ENCODE measurements at places on chromosomes 12 and 14. TPM values are rescaled to one million over a fixed set of nuclear protein-coding genes. Genes with fewer than 3 reads are reported as not detected.

DNA sequence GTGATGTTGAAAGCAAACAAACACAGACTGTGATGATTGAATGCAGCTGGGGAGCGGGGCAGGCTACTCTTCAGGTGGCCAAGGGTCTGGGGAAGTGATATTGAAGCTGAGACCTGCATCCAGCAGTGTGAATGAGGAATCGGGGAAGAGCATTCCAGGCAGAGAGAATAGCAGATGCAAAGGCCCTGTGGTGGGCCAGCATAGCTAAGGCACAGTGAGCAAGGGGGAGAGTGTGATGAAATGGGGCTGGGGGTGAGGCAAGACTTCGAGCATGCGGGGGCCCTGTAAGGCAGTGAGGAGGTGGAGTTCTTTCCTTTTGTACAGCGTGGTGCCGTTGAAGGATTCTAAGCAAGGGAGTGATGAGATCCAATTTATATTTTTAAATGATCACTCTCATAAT, 77.4 kb downstream of the KCNK13 start:
- no peak overlapping the region for H3K27ac ChIP-seq
- H3K27me3 ChIP-seq, result no peaks in the 10 kb centered on the region
- H3K4me3 ChIP-seq, result no peak overlapping the region

DNA sequence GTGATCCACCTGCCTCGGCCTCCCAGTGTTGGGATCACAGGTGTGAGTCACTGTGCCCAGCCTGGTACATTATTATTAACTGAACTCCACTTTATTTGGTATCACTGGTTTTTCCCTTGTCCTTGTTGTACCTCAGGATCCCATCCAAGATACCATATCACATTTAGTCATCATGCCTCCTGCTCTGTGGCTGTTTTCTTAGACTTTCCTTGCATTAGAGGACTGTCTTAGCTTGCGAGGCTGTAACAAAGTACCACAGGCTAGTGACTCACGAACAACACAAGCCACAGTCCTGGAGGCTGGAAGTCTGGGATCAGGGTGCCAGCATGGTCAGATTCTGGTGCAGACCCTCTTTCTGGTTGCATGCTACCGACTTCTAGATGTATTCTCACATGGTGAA, 12.2 kb downstream of the KLC1 start:
- H3K27ac ChIP-seq, result no peak overlapping the region
- H3K4me1 ChIP-seq, result peaks cover 8% of the 10 kb centered on the region
- no peaks in the 10 kb centered on the region for H3K27me3 ChIP-seq
- no peaks in the 10 kb centered on the region for H3K36me3 ChIP-seq
- no peak overlapping the region for H3K4me3 ChIP-seq

DNA sequence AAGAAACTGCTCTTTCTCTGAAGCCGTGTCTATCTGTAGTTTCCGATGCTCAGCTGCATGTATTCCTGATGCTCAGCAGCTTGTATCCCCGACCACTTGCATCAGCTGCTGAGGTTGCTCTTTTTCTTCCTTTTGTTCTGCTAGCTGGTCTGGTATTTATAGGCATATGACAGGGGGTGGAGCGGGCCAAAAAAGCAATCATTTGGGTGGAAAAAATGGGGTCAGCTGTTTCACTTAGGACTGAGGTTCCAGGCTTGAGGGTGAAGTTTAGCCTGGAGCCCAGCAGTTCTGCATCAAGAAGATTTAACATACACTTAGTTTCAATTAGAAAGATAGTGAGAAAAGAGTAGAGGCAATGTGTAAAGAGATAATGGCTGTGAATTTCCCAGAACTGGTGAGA, 23.6 kb upstream of the AMN1 start:
- H3K27ac ChIP-seq, result peak overlapping the region; percentile 3
- no peaks in the 10 kb centered on the region for H3K36me3 ChIP-seq
- H3K4me3 ChIP-seq, result no peak overlapping the region
- no peaks in the 10 kb centered on the region for H3K27me3 ChIP-seq
- peaks cover 9% of the 10 kb centered on the region for H3K4me1 ChIP-seq

DNA sequence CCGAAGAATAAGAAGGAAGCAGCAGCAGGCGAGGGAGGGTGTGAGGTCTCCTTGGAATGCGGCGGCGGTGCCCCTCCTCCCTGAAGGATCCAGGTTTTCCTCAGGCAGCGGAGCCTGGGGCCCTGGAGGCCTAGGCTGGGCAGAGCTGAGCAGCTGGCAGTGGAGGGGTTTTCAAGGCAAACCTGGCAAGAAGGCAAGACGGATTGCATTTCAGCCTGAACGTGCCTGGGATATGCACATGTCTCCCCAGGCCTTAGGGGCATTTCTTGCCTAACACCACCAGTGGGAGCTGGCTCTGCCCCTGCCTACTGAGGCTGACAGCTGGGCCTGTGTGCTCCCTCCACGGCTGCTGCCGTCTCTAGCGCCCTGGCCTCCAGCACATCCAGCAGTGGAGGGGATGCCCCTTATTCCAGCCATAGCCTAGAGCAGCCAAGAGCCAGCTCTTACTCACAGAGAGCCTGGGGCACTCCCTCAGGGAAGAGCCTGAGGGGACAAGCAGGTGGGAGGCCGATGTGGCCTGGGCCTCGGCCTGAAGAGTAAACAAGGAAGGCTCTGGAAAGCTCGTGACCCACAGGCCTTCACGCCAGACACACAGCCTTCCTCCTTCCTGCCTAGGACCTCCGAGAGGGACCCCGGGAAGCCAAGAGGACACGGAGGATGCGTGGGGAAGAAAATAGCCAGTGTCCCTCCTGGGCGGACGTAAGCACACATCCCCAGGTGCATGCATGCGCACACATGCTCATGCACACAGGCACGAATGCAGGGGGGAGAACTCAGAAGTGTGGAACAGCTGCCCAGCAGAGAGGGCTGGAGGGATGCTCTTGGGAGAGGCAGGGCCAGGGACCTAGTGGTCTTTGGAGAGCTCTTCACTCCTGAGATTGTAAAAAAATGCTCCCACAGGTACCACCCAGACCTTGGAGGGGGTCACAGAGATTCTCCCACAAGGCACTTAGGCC, 23.0 kb upstream of the EIF2B2 start:
- no peak overlapping the region for H3K27ac ChIP-seq
- no peak overlapping the region for H3K4me3 ChIP-seq
- H3K4me1 ChIP-seq, result no peaks in the 10 kb centered on the region
- H3K36me3 ChIP-seq, result no peaks in the 10 kb centered on the region
- no peak for DNase-seq
- H3K27me3 ChIP-seq, result no peaks in the 10 kb centered on the region

GRCh38 chr12:116708826-116709756, 28.8 kb downstream of the SPRING1 start:
- H3K27me3 ChIP-seq, result no peaks in the 10 kb centered on the region
- H3K4me1 ChIP-seq, result peaks cover 23% of the 10 kb centered on the region
- no peak overlapping the region for H3K4me3 ChIP-seq
- H3K27ac ChIP-seq, result no peak overlapping the region
- peak; percentile 70 for DNase-seq

DNA sequence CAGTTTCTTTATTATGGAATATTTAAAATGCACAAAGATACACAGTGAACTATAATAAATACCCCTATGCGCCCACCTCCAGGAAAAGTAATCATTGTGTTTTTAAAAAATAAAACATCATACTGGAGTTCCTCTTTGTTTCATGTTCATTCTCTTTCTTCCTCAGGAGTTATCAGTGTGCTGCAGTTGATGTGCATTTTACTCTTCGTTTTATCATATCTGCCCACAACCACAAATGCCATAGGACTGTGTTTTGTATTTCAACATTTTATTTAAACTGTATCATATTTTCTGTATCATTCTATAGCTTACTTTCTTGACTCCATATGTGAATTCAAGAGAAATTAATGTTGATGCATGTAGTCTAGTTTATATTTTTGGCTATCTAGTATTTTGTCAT, 53.9 kb downstream of the TSHR start:
- no peak overlapping the region for H3K27ac ChIP-seq
- no peak for DNase-seq
- no peaks in the 10 kb centered on the region for H3K27me3 ChIP-seq

DNA sequence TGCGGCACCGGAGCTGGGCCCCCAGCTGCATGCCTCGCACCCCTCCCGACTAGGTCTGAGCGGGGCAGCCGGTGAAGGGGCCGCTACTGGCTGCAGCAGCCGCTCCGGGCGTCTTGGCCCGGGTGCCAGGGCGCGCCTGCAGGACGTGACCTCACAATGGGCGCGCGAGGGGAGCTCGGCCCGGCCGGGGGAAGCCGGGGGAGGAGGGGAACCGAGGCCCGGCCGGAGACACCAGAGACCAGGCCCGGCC, 353 bp downstream of the BAG5 start:
- DNase-seq, result no peak
- H3K27me3 ChIP-seq, result no peaks in the 10 kb centered on the region
- H3K4me1 ChIP-seq, result peaks cover 63% of the 10 kb centered on the region
- H3K36me3 ChIP-seq, result no peaks in the 10 kb centered on the region
- peak overlapping the region; percentile 94 for H3K27ac ChIP-seq
- peak overlapping the region; percentile 100 for H3K4me3 ChIP-seq

GRCh38 chr12:6735448-6736191, 11.8 kb downstream of the COPS7A start:
- peaks cover 4% of the 10 kb centered on the region for H3K4me1 ChIP-seq
- no peak overlapping the region for H3K4me3 ChIP-seq
- peak; percentile 75 for DNase-seq
- H3K27me3 ChIP-seq, result no peaks in the 10 kb centered on the region
- no peak overlapping the region for H3K27ac ChIP-seq

- no peak for DNase-seq
- H3K36me3 ChIP-seq, result no peaks in the 10 kb centered on the region
- H3K27me3 ChIP-seq, result no peaks in the 10 kb centered on the region
- peaks cover 22% of the 10 kb centered on the region for H3K4me1 ChIP-seq
- no peak overlapping the region for H3K4me3 ChIP-seq
These were observed 46.3 kb downstream of the CCNK start for GRCh38 chr14:99527427-99528076.

DNA sequence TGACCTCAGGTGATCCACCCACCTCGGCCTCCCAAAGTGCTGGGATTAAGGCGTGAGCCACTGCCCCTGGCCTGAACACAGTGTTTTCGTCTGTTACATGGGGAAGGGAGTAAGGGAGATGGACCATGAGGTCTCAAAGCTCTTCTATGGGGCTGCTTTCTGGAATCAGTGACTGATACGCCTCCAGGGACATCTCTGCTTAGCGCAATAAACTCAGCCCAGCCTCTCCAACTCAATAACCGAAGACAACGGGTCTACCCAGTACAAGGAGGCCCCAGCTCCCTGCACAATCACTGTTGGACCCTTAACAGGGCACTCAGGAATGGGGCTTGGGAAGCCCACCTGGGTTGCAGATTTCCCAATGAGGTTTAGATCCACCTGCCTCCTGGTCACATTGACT, 42.6 kb upstream of the CHGA start:
- H3K27me3 ChIP-seq, result no peaks in the 10 kb centered on the region
- H3K4me1 ChIP-seq, result peaks cover 51% of the 10 kb centered on the region
- DNase-seq, result no peak
- peak overlapping the region; percentile 19 for H3K27ac ChIP-seq

DNA sequence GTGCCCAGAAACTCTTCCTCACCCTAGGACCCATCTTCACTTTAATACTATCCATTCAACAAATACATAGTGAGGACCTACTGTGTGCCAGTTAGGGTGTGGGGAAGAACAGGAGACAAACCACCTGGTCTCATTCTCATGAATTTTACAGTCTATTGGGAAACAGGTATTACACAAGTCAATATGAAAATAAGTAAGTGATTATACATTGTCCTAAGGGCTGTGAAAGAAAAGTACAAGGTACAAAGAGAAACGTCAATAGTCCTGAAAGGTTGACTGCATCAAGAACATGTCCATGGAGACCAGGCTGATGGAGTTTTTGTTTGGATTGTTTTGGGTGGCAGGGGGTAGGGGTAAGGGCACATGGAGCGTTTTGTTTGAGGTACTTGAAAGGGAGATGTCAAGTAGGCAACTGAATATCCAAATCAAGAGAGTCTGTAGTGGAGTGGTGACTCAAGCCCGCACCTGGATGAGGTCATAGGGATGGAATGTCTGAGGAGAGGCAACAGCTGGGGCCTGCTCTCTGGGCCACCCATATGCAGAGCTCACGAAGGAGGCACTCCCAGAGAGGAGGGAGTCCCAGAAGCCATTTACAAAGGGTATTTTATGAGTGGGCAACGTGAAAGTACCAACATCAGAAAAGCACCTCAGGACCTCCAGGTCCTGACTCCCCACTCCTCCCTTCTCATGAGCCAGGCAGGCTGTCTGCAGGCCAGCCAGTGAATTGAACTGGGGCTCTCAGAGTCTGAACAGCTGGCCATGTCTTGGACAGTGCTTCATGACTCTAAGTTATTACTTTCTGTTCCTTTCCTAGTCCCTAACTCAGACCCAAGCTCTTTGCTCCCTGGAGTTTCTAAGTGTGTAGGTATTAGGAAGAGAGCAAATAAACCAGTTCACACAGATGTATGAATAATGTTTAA, 272.0 kb downstream of the ZFP36L1 start:
- no peaks in the 10 kb centered on the region for H3K36me3 ChIP-seq
- H3K27ac ChIP-seq, result peak overlapping the region; percentile 96
- peaks cover 96% of the 10 kb centered on the region for H3K4me1 ChIP-seq
- no peaks in the 10 kb centered on the region for H3K27me3 ChIP-seq
- peak; percentile 92 for DNase-seq
- no peak overlapping the region for H3K4me3 ChIP-seq

GRCh38 chr12:107515446-107515958, 170.1 kb upstream of the PWP1 start:
- no peaks in the 10 kb centered on the region for H3K36me3 ChIP-seq
- no peaks in the 10 kb centered on the region for H3K4me1 ChIP-seq
- DNase-seq, result no peak
- no peak overlapping the region for H3K4me3 ChIP-seq
- no peaks in the 10 kb centered on the region for H3K27me3 ChIP-seq

- peak overlapping the region; percentile 45 for H3K4me3 ChIP-seq
- no peaks in the 10 kb centered on the region for H3K27me3 ChIP-seq
- H3K27ac ChIP-seq, result peak overlapping the region; percentile 48
- H3K4me1 ChIP-seq, result peaks cover 35% of the 10 kb centered on the region
- DNase-seq, result peak; percentile 32
- no peaks in the 10 kb centered on the region for H3K36me3 ChIP-seq
These were observed 539 bp upstream of the HMGA2 start for GRCh38 chr12:65823513-65824375.

SPTB gene
- total RNA-seq, result 3.4 TPM

RPS26 gene
- 405 TPM for total RNA-seq

SLC7A8 gene
- total RNA-seq, result 18.2 TPM

DIO2 gene
- total RNA-seq, result under 0.01 TPM

TNFAIP2 gene
- 75.5 TPM for total RNA-seq

PTCSC3 gene
- total RNA-seq, result not detected

Data from body of pancreas (tissue), 4 donors.